Endothelial cell of umbilical vein (primary cell): ENCODE measurements at places on chromosomes 13 and 19. TPM values are rescaled to one million over a fixed set of nuclear protein-coding genes. Genes with fewer than 3 reads are reported as not detected.

MEIOSIN gene
- polyA plus RNA-seq = not detected in 2 replicates

CRX gene
- polyA plus RNA-seq = not detected in 2 replicates

MEF2B gene
- polyA plus RNA-seq = 0.52 and 0.65 TPM in 2 replicates

STAP2 gene
- 21.7 and 21.8 TPM in 2 replicates for polyA plus RNA-seq

OR7D2 gene
- 0.05 TPM in 1 of 2 replicates, not detected in the other for polyA plus RNA-seq

DCLK1 gene
- 0.21 and 0.28 TPM in 2 replicates for polyA plus RNA-seq

LILRA2 gene
- polyA plus RNA-seq = not detected in 2 replicates

LIN37 gene
- polyA plus RNA-seq = 21.4 and 21.9 TPM in 2 replicates

TNFRSF19 gene
- polyA plus RNA-seq = 0.19 and 0.23 TPM in 2 replicates

DLL3 gene
- polyA plus RNA-seq = 0.73 and 0.89 TPM in 2 replicates

TEX29 gene
- polyA plus RNA-seq = 0.44 TPM in 1 of 2 replicates, not detected in the other

DNA sequence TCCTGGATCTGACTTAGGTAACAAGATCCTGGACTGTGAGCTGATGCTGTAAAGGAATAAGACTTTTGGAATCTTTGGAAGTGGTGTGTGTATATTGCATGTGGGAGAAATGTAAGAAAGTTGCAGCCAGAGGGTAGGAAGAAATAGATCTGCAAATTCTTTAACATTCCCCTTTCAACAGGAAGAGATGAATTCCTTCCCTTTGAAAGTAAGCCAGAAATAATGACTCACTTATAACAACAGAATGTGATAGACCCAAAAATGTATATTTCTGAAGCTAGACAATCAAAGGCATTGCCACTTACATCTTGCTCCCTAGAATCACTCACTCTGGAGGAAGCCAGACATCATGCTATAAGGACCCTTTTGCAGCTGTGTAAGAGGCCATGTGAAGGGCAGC, 9.8 kb upstream of the SIAH3 start:
- H3K27ac ChIP-seq = no peak overlapping the region
- H3K4me3 ChIP-seq = no peak overlapping the region
- DNase-seq = peak; percentile 58
- no peaks in the 10 kb centered on the region for H3K36me3 ChIP-seq
- H3K27me3 ChIP-seq = peaks cover 16% of the 10 kb centered on the region
- peaks cover 15% of the 10 kb centered on the region for H3K4me1 ChIP-seq

- peak; percentile 73 for DNase-seq
- H3K36me3 ChIP-seq = peaks cover 6% of the 10 kb centered on the region
- peaks cover 27% of the 10 kb centered on the region for H3K4me1 ChIP-seq
- no peak overlapping the region for H3K27ac ChIP-seq
Measured at GRCh38 chr19:34430738-34431625, 2.8 kb downstream of the UBA2 start.

DNA sequence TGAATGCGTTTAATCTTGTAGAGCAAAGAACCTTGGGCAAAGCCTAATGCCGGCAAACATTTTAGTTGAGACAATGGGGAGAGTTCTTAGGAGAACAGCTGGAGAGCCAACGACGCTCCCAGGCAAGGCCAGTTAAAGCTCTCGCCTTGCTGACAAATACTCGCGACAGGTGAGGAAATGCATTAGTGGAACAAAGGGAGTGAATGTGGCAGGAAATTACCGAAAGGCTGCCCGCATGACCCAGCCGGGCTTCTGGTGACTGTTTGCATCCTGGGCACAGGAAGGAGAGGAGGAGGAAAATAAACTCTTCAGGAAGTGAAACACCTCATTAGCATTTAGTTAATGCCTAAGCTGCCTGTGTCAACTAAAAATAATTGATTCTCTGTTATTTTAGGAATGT, 74.6 kb downstream of the SHISA2 start:
- H3K36me3 ChIP-seq = no peaks in the 10 kb centered on the region
- peak; percentile 70 for DNase-seq
- peaks cover 11% of the 10 kb centered on the region for H3K4me1 ChIP-seq
- no peak overlapping the region for H3K4me3 ChIP-seq
- peak overlapping the region; percentile 82 for H3K27ac ChIP-seq
- H3K27me3 ChIP-seq = no peaks in the 10 kb centered on the region

GRCh38 chr19:33905937-33906577, 109.4 kb downstream of the KCTD15 start:
- no peaks in the 10 kb centered on the region for H3K27me3 ChIP-seq
- peak; percentile 22 for DNase-seq
- no peak overlapping the region for H3K4me3 ChIP-seq
- H3K4me1 ChIP-seq = peaks cover 20% of the 10 kb centered on the region
- no peaks in the 10 kb centered on the region for H3K36me3 ChIP-seq

DNA sequence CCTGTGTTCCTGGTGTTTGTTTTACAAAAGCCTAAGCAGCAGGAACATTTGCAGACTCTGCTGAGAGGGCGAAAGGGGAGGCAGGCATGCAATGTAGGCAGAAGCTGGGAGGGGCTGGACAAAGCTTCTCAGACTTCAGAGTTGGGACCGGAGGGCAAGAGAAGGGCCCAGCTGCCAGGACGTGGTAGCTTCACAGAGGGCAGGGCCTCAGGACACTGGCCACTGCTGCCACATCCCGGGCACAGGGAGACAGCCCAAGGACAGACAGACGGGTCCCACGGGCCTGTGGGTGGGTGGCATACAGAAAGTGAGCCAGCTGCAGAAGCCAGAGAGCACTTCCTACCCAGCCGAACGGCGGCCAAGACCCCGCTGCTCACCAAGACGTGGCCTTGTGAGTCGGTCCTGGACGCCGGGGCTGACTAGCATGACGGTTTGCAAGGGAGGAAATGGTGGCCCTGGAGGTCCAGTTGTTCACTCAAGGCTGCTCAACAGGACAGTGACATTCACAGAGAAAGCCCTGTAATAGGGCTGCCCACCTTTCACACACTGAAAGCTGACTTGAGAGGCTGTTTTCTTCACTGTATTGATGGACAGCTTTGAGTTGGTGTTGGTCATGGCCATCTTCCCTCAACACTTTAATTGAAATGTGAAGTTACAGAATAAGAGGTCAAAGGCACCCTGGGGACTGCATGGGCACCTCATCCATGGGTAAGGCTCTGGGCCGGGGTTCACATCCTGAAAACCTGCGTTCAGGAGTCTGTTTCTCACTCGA, 23.7 kb upstream of the TFDP1 start:
- no peaks in the 10 kb centered on the region for H3K4me1 ChIP-seq
- H3K27ac ChIP-seq = no peak overlapping the region
- no peak for DNase-seq
- no peaks in the 10 kb centered on the region for H3K36me3 ChIP-seq
- H3K27me3 ChIP-seq = no peaks in the 10 kb centered on the region

- no peak for DNase-seq
- H3K27me3 ChIP-seq = no peaks in the 10 kb centered on the region
- H3K4me1 ChIP-seq = peaks cover 6% of the 10 kb centered on the region
- H3K4me3 ChIP-seq = no peak overlapping the region
- H3K27ac ChIP-seq = no peak overlapping the region
- H3K36me3 ChIP-seq = peaks cover 49% of the 10 kb centered on the region
Measured at GRCh38 chr13:110509478-110509926, 52.0 kb downstream of the RAB20 start.

GRCh38 chr19:36488846-36489117, 579 bp downstream of the ZNF566 start:
- H3K36me3 ChIP-seq = no peaks in the 10 kb centered on the region
- no peak for DNase-seq
- H3K27ac ChIP-seq = no peak overlapping the region
- peaks cover 8% of the 10 kb centered on the region for H3K4me1 ChIP-seq
